Stimulated activated CD4-positive, alpha-beta T cell treated with anti-CD3 and anti-CD28 coated beads, Interleukin-1b, Interleukin-23, amount 100 ng/mL, for 1 hour (primary cell): ENCODE measurements at places on chromosomes 5 and 9.

GRCh38 chr5:174063082-174063756, 17.7 kb downstream of the NSG2 start:
- DNase-seq, result no peak

DNA sequence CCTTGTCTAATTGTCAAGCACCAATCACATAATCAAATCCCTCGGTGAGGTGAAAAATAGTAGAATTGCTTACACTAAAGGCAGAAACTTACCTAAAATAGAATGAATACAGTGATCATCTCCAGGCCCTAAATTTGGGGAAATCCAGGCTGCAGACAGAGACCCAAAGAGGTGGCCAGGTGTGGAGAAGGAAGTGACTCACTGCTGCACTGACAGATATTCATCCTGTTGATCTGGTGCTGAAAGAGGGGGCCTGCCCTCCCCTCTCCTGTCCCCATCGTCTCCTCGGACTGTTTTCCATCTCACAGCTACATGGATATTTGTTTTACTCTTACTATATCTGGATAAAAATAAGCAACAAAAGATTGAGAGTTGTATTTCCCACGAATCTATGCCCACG, 15.9 kb downstream of the OR2Y1 start:
- no peak for DNase-seq

DNA sequence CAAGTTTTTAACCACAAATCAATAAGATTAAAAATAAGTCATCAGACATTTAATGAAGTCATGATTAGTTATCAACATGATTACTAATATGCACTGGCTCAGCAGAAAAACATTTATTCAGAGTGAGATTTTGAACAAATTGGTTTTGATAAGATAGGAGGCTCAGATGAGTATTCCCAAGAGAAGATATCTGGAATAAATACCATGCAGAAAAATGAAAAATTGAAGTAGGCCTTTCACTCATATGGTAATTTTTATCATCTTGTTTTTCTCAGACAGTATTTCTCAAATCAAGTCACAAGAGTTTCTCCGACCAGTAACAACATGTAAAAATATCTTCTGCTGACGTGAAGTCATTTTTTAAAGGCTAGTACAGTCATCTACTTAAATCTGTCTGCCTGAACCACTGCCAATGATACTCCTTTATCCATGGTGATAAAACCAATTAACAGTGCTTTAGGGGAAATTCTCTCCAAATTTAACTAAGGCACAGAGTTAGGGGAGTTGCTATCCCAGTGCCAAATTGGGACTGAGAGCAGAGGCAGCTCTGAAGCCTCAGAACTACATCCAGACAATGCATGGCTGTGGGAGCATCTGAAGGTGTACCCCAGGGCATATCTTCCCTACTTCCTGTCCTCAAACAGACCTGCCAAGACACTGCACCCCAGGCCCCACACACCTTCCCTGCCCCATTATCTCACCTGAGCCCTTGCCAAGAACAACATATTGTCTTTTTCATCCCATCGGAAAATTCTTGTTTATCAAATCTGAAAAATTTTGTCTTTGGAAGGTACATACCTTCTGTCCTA, 105.5 kb upstream of the TSLP start:
- DNase-seq, result no peak

DNA sequence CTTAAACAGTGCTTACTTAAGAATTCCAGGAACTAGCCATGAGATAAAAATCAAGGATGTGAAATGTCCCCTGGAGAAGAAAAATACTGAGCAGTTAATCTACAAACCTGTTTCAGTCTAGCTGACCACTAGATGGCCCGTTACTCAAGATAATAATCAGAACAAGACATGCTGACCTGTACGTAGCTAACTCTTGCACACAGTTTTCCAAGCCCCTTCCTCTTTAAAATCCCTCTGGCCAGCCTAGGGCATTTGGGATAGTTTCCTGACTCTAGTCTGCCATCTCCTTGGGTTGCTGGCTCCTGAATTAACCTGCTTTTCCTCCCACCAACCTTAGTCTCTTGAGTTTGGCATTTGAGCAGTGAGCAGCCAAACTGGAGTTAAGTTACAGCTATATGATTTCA, 59.2 kb upstream of the TRAF1 start:
- DNase-seq, result no peak

DNA sequence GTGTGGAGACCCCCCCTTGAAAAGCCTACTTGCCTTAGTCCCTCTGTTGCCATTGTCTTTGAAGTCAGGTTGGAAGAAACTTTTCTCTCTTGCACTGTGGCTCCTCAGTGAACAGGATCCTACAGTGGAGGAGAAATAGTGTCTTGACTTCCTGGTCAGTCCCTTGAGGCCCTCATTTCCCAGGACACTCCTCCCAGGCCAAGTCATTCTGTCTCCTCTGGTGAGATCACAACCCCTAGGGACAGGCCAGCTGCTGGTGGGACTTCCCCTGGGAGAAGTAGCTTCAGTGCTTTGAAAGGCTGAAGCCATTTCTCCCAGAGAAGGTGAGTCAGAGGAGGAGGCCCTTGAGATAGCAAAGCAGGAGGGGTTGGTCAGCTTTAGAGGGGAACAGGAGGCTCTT, 10.1 kb upstream of the GRIA1 start:
- no peak for DNase-seq

DNA sequence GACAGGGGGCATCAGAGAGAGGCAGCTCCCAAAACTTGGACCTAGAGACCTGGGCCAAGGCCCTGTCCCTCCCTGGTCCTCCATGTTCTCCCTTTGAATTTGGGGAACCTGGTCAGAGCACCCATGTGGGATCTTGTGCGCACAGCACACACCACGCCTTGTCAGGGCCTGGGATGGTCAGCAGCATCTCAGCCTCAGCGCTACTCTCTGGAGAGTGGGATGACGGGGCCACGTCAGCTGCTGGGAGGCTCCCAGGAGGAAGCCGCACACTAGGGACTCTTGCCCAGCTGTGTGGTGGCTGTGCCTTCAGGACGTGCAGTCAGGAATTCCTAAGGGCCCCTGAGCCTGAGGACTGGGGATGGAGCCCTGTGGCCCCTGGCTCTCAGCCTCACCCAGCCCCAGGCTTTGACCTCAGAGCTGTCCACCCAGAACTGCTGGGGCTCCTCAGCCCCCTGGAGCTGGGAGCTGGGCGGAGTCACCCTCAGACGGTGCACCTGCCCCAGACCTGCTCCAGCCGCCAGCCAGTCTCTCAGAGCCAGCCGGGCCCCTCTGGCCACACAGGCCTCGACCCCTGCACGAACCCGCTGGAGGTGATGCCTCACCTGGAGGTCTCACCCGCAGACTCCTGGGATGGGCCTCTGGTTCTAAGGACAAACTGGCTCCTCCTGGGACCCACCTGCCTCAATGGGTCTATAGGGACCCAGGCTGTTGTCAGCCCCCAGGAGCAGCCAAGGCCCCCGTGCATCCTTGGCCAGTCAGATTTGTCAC, 38.3 kb upstream of the EGFL7 start:
- no peak for DNase-seq

GRCh38 chr9:73079326-73079725, 72.3 kb upstream of the ANXA1 start:
- no peak for DNase-seq

GRCh38 chr5:108557686-108558085, 175.8 kb upstream of the FBXL17 start:
- no peak for DNase-seq

DNA sequence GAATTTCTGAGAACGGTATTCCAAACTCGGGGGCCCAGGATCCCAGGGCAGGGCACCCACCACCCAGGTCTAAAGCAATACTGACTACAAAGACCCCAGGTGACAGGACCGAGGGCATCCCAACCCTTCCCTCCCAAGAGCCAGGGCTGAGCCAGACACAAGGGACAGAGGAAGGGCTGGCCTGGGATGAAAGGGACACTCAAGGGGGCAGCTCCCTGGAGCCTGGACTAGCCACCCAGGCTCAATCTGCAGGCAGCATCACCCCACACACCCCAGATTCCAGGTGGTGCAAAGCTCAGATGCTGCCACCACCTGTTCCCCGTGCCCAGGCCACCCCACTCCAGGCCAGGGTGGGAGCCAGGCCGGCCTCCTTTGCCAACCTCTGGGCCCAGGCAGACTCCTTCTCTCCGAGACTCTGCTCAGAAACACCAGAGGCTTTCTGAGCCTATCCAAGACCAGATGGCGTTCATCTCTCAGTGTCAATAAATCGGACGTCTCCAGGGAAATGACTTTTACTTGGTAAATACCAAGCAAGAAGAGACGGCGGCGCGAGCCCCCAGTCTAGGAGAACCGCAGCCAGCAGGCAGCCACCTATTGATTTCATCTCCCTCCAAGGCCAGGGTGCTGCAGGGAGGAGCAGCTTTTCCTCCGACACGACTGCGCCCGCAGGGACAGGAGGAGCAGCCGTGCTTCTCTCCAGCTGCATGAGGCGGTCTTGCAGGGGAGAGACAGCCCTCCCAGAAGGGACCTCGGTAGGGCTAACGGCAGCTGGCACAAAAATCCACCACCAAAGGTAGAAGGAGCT, 94.1 kb upstream of the ADAMTS2 start:
- DNase-seq, result no peak

DNA sequence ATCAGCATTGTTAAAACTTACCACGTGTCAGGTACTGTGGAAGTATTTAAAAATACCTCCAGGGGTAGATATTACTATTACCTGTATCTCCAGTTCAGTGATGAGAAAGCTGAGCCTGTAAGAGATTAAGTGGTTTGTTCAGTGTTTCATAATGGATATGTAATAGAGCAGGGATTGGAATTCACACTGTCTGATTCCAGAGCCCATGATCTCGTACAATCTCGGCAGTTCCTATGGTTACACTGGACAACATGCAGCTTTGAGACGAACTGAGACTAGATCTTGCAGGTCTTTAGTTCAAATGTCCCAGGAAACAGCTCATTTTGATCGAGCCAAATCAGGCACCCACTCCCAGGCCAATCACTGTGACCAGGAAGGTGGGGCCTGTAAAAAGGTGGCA, 8.8 kb upstream of the RASGRF2 start:
- no peak for DNase-seq

DNA sequence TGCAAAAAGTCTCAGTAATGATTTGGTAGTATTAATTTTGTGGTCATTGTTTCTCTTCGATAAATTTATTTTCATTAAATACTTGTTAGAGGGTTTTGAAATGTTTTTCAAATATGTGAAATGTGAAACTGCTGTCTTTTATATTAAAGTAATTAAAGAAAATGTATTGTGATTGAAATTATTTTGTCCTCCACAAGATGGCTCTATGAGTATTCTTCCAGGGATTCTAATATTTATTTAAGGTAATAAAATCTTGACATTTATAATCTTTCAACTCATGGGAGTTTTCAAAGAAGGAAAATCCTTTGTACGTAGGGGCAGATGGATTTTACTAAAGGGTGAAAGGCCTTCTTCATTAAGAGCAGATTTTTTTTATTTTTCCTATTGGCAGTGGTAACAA, 19.3 kb downstream of the ISOC1 start:
- DNase-seq, result no peak

DNA sequence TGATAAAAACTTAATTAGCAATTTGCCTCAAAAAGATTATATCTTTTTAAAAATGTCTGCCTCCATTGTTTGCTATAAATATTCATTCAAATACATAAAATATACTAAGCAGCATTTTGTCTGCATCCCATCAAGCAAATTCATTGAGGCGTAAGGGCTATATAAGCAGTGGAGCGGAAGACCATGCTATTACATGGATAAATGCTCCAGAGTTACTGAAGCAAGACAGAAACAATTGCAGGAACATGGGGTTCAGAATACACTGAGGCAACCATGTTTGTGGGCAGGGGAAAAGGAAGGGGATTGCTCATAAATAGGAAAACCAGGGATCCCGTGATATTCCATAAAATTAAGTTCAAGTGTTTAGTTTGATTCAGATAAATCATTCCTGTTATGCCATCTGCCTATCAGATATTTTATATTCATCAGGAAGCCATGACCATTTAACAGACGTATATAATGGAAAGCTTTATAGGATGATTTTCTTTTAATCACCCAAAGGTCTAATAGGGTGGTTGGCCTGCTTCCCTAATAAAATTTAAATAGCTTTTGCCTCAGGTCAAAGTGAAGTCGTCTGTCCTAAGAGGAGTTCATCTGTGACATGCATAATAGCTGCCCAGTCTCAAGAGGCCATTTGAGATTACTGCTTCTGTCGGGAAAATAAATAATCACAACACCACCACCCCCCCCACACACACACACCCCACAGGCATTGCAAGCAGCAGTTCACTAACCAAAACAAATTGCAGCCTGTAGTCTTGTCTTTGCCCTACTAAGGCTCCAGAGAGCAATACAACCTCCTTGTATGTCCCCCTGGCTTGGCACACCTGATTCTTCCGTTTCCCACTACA, 105.2 kb downstream of the RASEF start:
- no peak for DNase-seq

GRCh38 chr9:123329329-123329955, 26.6 kb upstream of the CRB2 start:
- DNase-seq, result no peak

DNA sequence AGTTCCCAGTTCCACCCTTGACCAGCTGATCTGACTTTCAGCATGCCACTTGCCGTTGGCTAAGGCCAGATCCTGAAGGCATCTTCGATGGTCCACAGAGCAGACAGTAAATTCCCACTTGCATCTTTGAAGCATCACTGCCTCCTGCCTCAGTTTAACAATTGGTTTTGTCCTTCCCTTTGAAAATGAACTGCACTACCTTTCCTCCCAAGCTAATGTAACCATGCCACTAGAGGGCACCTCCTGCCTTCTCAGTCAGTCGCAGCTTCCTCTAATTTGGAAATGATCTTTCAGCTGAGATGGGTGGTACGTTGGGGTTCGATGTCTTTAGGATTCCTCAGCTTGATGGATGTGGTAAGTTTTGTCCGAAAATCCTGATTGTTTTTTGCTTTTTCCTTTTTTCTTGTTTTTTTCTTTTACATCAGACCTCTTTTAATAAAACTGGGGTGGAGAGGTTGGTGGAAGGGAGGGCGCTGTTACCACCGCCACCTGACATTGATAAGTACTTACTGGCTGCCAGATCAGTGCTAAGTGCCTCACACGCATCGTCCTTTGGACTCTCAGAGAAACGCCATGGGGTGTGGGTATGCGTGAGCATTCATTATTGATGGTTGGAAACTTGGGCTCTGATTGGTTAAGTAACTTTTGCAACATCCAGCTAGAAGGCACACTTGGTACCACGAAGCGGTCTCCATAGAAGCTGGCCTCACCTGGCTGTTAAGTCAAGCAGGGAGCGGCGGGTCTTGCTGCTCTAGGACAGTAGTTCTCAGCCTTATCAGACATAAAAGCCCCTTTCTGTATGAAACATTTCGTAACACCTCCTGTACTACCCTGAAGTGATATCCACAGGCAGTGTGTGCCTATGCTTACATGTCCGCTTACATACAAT, 16.9 kb downstream of the PTTG1 start:
- DNase-seq, result peak; percentile 28

- no peak for DNase-seq
These were observed 130.1 kb downstream of the FBN2 start for GRCh38 chr5:128407944-128408343.

GRCh38 chr9:36250079-36250478, 8.2 kb downstream of the GNE start:
- no peak for DNase-seq

- no peak for DNase-seq
These were observed 87.6 kb downstream of the ADAMTS6 start for GRCh38 chr5:65394087-65394486.

- no peak for DNase-seq
These were observed 99.3 kb downstream of the AMBP start for GRCh38 chr9:113978725-113979342.
